PC-3 (cell line): ENCODE measurements at places on chromosomes 2 and 18. TPM values are rescaled to one million over a fixed set of nuclear protein-coding genes. Genes with fewer than 3 reads are reported as not detected.

Gene PLB1
- total RNA-seq, result 0.40 and 1.3 TPM in 2 replicates

GRCh38 chr2:60226943-60227342 lies 326.5 kb downstream of the BCL11A start:
- H3K4me3 ChIP-seq, result no peak overlapping the region
- no peak overlapping the region for H3K27ac ChIP-seq
- no peaks in the 10 kb centered on the region for H3K36me3 ChIP-seq
- no peak for DNase-seq

Gene POLE4
- total RNA-seq, result 121 and 132 TPM in 2 replicates

DNA sequence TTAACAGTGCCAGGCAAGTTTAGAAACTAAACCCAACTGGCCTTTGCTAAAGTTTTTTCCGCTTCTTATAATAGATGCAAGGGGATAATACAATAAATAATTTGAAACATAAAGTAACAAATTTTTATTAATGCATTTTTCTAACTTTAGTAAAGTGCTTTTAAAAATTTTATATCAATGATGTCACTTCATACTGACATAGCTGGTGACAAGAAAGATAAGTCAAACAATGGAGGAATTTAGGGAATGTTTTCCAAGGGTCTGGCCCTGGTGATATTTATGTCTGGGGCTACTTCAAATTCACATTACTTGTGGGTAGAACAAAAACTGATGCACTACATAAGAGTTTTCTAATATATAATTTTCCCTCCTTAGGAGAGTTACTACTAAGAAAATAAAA lies 61.2 kb upstream of the CBLN2 start:
- no peak overlapping the region for H3K27ac ChIP-seq
- no peak for DNase-seq
- no peak overlapping the region for H3K4me3 ChIP-seq
- H3K4me1 ChIP-seq, result no peaks in the 10 kb centered on the region

GRCh38 chr18:42517896-42518295 lies 562.9 kb downstream of the PIK3C3 start:
- no peaks in the 10 kb centered on the region for H3K4me1 ChIP-seq
- no peaks in the 10 kb centered on the region for H3K36me3 ChIP-seq
- no peak overlapping the region for H3K4me3 ChIP-seq
- DNase-seq, result peak; percentile 1
- no peak overlapping the region for H3K27ac ChIP-seq
- H3K27me3 ChIP-seq, result no peaks in the 10 kb centered on the region

GRCh38 chr2:130823886-130824491 lies 12.7 kb upstream of the ARHGEF4 start:
- no peaks in the 10 kb centered on the region for H3K27me3 ChIP-seq
- no peaks in the 10 kb centered on the region for H3K36me3 ChIP-seq
- peak overlapping the region; percentile 97 for H3K27ac ChIP-seq
- peaks cover 46% of the 10 kb centered on the region for H3K4me1 ChIP-seq
- no peak for DNase-seq
- no peak overlapping the region for H3K4me3 ChIP-seq

- no peaks in the 10 kb centered on the region for H3K4me1 ChIP-seq
- H3K27me3 ChIP-seq, result peaks cover 75% of the 10 kb centered on the region
- no peaks in the 10 kb centered on the region for H3K36me3 ChIP-seq
- DNase-seq, result no peak
Measured at GRCh38 chr18:13213036-13213795, 5.3 kb upstream of the LDLRAD4 start.

DNA sequence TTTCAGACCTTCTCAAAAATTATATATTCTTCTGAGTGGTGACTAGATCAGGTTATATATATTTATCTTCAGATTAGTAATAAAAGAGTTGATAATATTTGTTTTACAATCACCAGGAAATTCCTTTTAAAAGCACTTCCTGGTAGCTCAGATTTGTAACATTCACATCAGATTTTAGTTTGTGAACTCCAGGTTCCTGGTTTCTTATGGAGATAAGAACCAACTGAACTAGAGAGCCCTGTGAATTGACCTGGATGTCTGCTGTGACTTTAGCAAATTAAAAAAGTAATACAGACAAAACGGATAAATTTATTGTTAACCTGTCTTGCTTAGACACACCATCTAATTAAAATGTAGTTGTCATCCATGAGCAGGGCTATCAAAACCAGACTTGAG lies 868.7 kb downstream of the BCL11A start:
- DNase-seq, result no peak
- no peaks in the 10 kb centered on the region for H3K27me3 ChIP-seq
- H3K4me3 ChIP-seq, result no peak overlapping the region

- peaks cover 32% of the 10 kb centered on the region for H3K4me1 ChIP-seq
- no peaks in the 10 kb centered on the region for H3K27me3 ChIP-seq
- H3K4me3 ChIP-seq, result no peak overlapping the region
- peaks cover 2% of the 10 kb centered on the region; the same call in 1 of the 2 replicates for H3K36me3 ChIP-seq
- H3K27ac ChIP-seq, result peak overlapping the region; percentile 98
Measured at GRCh38 chr18:77056344-77057005, 76.1 kb downstream of the MBP start.

Gene RAD51AP2
- total RNA-seq, result not detected in 2 replicates

DNA sequence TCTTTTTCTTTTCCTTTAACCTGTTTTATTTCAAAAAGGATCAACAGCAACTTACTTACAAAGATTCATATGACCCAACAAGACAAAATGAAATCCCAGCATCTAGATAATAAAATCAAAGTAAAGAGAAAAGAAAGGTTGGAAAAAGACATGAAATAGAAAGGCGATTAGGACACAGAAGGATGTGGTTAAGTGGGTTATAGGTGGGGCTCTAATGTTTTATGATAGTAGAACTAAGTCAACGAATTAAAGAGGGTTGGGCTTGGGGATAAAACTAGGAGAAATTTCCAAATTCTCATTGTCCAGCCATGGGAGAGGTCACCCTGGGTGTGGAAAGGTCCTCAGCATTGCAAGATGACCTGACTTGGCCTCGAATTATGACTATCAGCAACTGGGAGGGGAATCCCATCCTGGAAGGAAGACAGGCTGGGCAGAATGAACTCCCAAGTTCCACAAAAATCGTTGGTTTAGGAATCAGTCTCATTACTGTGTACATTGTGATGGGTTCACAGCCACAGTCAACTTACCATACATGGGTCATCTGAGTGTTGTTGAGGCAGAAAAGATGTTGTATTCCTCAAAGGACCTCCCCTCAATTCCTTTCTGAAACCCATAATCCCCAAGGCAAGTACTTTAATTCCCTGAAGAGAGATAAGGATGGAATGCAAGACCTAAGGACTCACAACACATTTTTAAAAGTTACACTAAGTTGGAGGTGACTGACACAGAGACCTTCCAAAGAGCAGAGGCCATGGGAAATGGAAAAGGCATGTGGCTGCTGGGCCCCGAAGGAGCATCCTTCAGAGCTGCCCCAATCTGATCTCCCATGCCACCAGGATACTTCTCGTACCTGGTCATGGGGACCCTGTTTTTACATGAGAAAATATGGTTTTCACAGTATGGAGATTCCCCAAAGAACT lies 167.6 kb downstream of the UXS1 start:
- H3K4me3 ChIP-seq, result no peak overlapping the region
- no peak for DNase-seq
- no peaks in the 10 kb centered on the region for H3K36me3 ChIP-seq
- H3K27me3 ChIP-seq, result no peaks in the 10 kb centered on the region
- peaks cover 16% of the 10 kb centered on the region for H3K4me1 ChIP-seq
- no peak overlapping the region for H3K27ac ChIP-seq

DNA sequence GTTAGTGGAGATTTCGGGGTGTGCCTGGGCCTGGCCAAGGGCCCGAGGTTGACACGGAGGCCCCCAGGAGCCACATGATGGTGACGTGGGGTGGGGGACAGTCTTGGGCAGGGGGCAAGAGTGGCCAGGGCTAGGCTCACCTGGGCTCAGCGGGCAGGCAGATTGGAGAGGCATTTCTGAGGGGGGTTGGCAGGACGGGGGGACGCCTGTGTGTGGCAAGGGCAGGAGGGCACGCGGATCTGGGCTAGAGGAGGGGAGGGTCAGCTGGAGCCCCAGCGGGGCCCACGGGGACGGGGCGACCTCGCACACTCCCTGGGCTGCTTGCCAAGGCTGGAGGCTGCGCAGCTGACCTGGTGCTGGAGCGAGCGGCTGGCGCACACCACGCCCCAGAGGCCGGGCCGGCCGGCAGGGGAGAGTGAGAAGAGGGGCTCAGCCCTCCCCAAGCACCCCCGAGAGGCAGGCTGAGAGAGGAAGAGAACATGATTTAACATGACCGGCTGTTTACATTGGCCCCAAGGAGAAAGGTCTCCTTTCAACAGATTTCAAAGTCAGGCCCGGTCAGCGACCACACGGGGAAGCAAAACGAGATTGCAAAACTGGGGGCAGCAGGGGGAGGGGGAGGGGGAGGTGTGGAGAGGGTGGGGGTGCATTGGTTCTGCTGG lies 38.0 kb upstream of the SNED1 start:
- H3K4me1 ChIP-seq, result no peaks in the 10 kb centered on the region
- H3K36me3 ChIP-seq, result no peaks in the 10 kb centered on the region
- H3K27me3 ChIP-seq, result 0 out of 2 replicates have a peak, but pooled peaks cover 19% of the 10 kb centered on the region
- no peak for DNase-seq
